ENCODE measurements at places on chromosomes 5 and 9.

DNA sequence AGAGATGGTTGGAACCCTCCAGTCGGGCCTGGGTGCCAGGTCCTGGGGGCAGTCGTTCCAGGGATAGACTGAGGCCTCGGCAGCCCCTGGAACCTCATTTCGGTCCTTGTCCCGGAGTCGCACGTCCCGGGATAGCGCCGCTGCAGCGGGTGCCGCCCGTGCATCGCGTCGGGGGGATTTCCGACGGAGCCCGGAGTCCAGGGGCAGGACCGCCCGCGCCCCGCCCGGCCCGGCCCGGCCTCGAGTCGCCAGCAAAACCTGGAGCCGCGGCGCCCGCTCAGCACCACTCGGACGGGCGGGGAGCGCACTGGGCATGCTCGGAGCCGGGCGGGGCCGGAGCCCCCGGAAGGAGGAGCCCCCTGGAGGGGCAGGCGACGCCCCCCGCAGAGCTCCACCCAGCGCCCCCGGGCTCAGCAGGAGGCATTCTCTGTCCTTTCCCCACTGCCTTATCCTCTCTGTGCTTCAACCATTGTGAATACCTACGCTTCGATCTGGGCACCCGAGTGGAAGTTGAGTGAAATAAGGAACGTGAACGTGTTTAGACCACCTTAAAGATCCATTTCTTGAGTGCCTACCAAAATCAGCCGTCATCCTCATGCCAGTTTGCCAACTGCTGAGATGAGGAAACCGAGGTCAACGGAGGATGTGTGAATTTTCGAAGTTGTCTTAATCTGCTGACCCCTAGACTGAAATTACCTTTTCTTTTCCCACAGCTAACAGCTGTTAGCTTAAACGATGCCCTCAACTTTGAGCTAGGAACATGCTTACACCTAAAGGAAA, 1.7 kb upstream of the PTPN3 start:
- no peak for ATAC-seq

DNA sequence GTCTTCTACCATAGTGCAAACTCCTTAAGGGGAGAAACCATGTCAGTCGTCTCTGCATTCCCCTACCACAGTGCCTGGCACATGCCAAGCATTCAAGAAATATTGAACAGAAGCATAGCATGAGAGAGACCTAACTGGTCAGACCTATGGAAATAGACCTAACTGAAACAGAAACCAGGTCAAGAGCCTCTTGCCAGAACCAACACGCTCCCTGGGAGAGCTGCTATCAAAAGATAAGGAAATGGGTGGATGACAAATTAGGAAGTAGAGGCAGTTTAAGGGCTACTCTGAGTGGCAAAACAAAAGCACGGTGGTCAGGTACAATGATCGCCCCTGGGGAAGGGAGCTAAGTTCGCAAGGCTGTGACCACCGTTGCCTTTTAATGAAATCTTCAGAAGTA, 66.0 kb upstream of the SMIM15 start:
- ATAC-seq: no peak

GRCh38 chr5:168946363-168946762, 354.6 kb downstream of the SLIT3 start:
- no peak for ATAC-seq

DNA sequence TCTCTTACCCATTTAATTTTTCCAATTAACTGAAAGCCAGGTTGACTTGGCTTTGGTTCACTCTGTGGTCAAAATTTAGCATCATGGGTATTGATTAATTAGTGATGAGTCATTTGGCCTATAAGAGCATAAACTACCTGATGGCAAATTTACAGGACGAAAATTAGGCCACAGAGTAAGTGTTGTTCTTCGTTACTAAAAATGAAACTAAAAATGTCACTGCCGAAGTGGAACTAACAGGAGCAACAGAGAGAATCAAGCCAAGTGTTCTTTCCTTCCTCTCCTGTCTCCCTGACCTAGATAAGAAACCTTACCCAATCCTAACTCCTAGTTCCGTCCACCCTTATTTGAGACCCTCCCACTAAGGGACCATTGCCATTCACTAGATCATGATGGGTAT, 176.9 kb downstream of the RAB3C start:
- peak; percentile 59 for ATAC-seq

GRCh38 chr9:109972026-109972882, 192.3 kb downstream of the PALM2AKAP2 start:
- peak; percentile 84 for ATAC-seq

DNA sequence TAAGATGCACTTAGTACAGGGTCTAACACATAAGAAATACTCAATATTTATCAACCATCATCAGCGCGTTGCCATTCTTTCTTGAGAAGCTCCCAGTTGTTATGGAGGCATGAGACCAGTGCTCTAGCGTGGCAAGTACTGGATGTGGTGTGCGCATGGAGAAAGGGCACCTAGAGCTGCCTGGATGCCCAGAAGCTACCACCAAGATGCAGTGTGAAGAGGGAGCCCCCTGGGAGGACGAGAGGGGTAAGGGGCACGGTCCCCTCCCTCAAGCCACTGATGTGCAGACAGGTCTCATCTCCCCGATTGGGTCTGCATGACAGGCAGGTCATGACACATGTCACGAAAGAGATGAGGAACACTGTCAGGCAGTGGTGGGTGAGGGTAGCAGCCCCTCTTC, 127.7 kb upstream of the CXCL14 start:
- no peak for ATAC-seq

DNA sequence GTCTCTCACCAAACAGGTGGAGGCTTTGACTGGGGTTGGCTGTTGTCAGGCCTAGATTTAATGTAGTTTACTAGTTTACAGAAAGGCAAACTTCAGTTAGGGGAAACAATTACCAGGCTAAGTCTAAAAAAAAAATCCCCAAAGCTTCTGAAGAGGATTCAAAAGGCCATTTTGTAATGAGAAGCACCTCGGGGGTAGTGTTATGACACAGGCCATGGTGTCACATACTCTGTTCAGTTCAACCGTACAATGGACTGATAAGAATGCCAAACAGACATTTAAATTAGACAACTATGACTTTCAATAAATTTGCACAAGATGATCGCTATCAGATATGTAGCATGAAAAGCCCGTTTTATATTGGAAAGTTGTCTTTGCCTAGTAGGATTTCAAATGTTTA, 120.1 kb upstream of the PCA3 start:
- ATAC-seq: peak; percentile 61

GRCh38 chr9:2758898-2759510, 41.7 kb downstream of the KCNV2 start:
- ATAC-seq: no peak

GRCh38 chr5:139689631-139690063, 41.5 kb downstream of the CXXC5 start:
- ATAC-seq: peak; percentile 65

GRCh38 chr5:60287174-60287771, 393.7 kb upstream of the PDE4D start:
- ATAC-seq: peak; percentile 67

GRCh38 chr9:27591093-27591492, 17.8 kb upstream of the C9orf72 start:
- ATAC-seq: no peak

GRCh38 chr5:135452321-135453030, at the start of gene TIFAB:
TIFAB (minus strand) TSS chr5:135452351; CDS start chr5:135449939, 2,412 bp downstream.
- no peak for ATAC-seq

GRCh38 chr5:76351176-76351575, 51.9 kb upstream of the IQGAP2 start:
- peak; percentile 44 for ATAC-seq

Data from stimulated activated memory B cell treated with anti-CD40 and anti-IgM and Interleukin-4, amounts not matched to agents 10 μg/mL and 1 μg/mL and 100 μg/mL, for 72 hours (primary cell).